ENCODE measurements at places on chromosomes 5 and 9.

GRCh38 chr5:39256477-39257235 lies 37.3 kb upstream of the FYB1 start:
- no peak for DNase-seq

- DNase-seq = no peak
These were observed 54.2 kb downstream of the PCDHGC5 start for GRCh38 chr5:141543053-141543452.

- DNase-seq = no peak
These were observed 484.6 kb upstream of the PIK3R1 start for GRCh38 chr5:67730917-67731474.

DNA sequence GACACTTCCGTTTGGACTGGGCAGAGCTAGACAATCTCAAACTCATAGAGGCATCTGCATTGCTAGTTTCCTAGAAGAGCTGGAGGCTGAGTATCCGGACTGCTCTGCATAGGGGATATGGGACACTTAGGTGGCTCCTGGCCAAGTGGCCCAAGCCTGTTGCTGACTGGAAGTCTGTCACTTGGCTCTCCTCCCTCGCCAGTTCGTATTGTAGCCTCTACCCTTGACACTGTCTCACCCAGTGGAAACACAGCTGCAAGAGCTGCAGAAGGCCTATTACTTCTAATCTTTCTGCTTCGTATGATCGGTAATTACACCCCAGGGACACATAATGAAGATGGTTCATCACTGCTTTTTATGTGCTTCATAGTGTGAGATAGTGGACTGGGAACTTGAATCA lies 34.7 kb downstream of the ITGA1 start:
- no peak for DNase-seq

DNA sequence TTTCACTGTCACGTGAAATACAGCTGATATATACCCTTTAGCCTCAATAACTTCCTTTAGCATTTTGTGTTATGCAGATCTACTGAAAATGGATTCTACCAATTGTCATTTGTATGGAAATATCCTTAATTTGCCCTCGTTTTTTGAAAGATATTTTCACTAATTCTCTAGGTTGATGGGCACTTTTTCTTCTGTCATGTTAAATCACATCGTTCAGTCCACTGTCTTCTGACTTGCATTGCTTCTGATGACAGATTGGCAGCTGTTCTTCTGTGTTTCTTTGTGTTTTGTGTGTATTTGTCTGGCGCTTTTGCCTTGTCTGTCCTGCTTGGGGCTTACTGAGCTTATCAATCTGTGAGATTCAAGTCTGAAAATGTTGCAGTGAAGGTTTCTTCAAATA lies 9.7 kb upstream of the CLPTM1L start:
- DNase-seq = no peak

- no peak for DNase-seq
These were observed 9.9 kb upstream of the IQGAP2 start for GRCh38 chr5:76393035-76393680.

- no peak for DNase-seq
These were observed 47.6 kb upstream of the SIL1 start for GRCh38 chr5:139245637-139246339.
